T-cell (primary cell): ENCODE measurements at places on chromosomes 7 and 10. TPM values are rescaled to one million over a fixed set of nuclear protein-coding genes. Genes with fewer than 3 reads are reported as not detected.
A peak's percentile ranks its signal among the peaks of the same experiment; 100 is the strongest.

- DNase-seq = no peak
Measured at GRCh38 chr10:33117230-33117629, 159.2 kb upstream of the ITGB1 start.

- peak; percentile 73 for DNase-seq
Measured at GRCh38 chr10:133261726-133262325, 14.8 kb downstream of the ADAM8 start.

DNA sequence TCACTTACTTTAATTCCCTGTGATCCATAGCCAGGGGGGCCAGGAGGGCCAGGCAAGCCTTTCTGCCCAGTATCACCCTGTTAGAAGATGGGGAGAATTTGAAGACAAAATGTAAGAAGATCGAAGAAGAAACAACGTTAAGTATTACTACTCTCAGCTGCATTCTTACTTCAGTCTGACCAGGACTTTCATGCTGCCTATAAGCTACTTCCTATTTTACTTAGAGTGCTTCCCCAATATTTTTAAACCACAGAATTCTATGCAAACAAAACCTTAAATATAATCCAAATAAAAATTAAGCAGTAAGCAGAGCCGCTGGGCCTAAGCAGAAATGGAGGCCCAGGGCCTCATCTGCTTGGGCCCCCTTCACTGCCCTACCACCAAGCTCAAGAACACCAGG lies 117.8 kb downstream of the COL28A1 start:
- no peak for DNase-seq

GRCh38 chr10:97573021-97573420 lies 442 bp downstream of the ANKRD2 start:
- DNase-seq = no peak

DNA sequence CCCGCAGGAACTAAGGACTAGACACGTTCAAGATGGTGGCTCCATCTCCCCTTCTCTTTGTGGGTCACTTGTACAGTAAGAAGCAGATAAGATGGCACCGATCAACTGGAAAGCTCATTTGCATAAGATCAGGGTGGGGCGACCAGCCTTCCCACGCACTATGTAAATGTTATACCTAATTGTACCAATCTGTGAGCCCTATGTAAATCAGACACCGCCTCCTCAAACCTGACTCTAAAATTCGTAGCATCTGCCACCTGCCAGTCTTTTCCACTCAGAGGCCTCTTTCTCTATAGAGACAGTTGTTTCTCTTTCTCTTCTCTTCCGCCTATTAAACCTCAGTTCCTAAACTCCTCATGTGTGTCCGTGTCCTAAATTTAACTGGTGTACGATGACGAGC lies 324.5 kb downstream of the PHF14 start:
- no peak for DNase-seq

GRCh38 chr10:106555599-106555998 lies 608.9 kb downstream of the SORCS1 start:
- no peak for DNase-seq

The CLDN4 gene
- 1.3 TPM for total RNA-seq

The SLC26A3 gene
- not detected for total RNA-seq

The EN2 gene
- total RNA-seq = not detected
